ENCODE measurements at places on chromosomes 5 and 9.

DNA sequence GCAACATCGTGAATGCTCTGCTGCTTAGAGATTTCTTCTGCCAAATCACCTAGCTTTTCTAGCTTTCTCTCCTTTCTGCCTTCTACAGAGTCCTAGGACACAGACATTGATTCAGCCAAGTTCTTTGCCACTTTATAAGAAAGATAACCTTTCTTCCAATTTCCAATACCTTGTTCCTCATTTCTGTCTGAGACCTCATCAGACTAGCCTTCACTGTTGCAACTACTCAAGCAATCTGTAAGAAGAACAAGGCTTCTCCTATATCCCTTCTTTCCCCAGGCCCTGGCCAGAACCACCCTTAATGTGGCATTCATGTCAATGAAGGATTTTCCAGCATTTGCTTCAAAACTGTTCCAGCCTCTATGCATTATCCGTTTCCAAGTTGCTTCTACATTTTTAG is 24.3 kb downstream of the FBXO10 start:
- no peak for DNase-seq

GRCh38 chr9:4417578-4418325 is 72.5 kb upstream of the SLC1A1 start:
- no peak for DNase-seq

DNA sequence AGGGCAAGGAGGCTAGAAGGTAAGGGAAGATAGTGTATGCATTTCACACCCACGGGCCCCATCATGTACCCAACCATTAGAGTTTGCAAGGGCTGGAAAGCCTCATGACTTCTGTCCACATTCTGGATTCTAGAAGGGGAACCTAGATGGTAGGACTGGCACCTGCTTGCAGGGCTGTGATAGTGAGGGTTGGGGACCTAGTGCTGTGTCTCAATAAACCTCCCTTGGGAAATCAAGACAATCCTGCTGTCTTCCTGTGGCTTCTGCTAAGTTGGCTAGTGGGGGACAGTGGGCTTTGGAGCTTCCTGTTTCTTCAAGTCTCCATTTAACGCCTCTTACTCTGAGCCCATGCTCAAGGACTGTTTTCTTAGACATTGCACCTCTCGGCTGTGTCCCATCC is 43.6 kb upstream of the SYNPO start:
- no peak for DNase-seq

DNA sequence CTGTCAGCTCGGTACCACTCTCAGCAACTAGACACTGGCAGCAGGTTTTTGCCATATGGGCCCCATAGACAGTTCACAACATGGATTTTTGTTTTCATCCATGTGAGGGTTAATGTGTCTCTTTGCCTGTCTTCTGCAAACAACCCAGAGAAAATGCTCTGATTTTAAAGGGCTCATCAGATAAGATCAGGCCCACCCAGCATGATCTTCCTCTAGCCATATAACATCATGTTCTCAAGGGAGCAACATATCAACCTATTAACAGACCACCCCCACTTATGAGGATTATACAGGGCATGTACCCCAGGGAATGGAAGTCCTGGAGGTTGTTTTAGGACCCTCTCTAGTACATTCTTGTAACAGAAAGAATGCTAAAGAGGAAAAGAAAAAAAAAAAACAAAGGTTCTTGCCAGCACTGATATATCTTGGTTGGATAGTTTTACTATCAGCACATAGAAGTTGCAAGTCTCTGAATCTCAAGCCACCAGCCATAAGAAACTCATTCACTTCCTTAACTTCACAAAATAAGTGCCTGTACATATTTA is 1015.1 kb downstream of the TLE4 start:
- no peak for DNase-seq

DNA sequence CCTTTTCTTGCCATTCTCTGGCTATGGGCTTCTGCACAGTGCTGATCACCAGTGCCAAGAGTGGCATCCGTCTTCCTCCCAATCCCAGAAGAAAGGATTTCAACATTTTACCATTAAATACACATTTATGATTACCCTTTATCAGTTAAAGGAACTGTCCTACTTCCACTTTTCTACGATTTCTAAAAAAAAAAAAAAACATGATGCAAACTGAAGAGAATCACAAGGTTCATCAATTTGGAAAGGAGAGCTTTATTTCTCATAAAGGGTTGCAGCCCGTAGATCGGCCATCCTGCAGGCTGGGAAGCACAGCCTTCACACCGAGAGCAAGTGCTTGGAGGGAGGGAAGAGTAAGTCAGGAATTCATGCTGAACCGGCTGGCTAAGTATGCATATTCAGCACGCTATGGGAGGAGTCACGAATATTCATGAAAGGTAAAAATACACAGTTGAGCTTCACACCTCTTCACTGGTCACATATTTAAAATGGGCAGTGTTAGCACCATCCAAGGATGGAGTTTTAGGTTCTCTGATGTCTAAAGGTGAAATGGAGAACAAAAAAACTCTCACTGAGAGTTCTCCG is 52.5 kb upstream of the SEMA4D start:
- DNase-seq, result no peak

GRCh38 chr9:68779558-68780379 is 74.7 kb downstream of the PIP5K1B start:
- DNase-seq, result peak; percentile 91

DNA sequence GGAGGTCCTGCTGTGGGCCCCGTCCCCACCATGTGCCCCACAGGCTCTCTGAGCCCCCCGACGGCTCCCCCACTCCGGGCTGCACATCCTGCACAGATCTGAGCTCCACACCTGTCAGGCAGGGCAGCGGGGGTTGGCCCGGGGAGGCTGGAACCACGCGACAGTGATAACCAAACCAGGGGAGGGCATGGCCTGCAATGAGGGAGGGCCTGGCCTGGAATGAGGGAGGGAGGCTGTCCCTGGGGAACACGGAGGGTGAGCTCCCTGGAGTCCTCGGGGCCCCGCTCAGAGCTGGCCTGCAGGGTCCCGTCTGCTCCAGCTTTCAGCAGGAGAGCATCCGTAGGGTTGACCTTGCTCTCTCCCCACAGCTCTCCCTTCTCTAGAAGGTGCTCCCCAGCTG is 30.5 kb downstream of the SLC9A3 start:
- DNase-seq, result no peak
